Stimulated activated CD4-positive, alpha-beta T cell treated with anti-CD3 and anti-CD28 coated beads, Interleukin-2, amount 100 ng/mL, for 48 hours (primary cell): ENCODE measurements at places on chromosomes 1 and 21.
A peak's percentile ranks its signal among the peaks of the same experiment; 100 is the strongest.

DNA sequence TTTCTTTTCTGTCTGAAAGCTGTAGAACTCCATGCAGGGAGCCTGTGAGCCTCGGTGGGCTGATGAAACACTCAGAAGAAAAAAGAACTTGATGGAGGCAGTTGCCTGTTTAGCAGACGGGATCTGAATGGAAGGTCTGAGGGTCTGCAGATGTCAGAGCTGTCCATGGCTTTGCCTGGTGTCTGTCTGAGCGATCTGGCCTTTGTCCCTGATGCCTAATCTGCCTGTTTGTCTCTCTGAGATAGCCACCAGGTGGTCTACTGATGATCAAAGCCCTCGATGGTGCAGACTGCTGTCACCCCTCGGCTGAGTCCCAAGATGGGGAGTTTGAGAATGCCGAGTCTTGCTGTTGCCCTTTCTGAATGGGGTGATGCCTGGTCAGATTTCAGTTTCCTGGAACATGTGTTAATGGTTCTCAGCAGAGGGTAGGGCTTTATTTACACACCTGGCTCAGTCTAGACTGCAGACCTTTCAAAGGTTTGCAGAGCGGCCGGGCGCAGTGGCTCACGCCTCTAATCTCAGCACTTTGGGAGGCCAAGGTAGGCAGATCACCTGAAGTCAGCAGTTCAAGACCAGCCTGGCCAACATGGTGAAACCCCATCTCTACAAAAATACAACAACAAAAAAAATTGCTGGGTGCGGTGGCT, 90.4 kb downstream of the KIF26B start:
- DNase-seq: no peak

DNA sequence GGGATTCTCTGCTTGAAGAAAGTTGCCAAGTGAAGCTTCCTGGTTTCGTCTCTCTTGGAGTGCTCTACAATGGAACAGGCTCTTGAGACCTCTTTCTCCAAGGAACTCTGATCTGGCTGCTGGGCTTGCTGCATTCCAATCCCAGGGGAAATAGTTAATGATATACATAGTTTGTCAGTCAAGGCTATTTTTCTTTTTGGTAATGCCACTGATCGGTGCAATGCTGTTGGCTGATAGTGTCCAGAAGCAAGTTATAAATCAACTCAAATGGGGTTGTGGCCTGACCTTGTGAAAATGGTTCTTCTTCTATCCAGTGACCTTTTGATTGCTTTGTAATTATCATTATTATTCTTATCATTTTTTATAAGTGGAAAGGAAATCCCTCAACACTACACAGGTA, 48.4 kb upstream of the TNFSF18 start:
- DNase-seq: no peak

- DNase-seq: no peak
These were observed 4.6 kb downstream of the DR1 start for GRCh38 chr1:93350322-93350721.

DNA sequence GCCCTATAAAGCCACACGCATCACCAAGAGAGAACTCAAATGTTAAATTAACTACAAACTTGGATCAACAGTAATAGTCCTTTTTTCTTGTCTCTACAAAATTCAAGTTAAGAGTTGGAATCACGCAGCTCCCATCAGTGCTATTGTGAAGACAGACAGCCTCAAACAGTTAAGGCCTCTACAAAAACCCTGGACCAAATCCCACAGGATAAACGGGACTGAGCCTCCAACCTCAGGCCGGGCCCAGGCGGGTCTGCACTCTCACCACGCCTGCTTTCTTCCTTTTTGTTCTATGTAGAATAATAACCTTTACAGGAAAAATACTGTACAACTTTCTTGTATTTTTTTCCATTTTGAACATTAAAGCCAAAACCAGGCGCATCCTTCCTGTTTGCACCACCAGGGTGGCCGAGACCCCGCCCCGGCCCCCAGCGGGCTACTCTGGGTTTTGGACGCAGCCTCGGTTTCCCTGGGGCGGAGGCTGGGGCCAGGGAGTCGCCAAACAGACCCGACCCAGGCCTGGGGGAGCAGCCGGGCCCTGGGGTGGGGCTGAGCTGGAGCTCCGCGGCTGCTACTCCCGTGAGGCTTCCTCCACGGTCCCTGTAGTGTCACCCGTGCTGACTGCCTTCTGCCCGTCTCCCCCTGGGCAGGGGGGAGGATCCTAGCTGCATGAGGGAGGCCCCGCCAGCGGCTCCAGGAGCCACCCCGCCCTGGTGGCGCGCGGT, 158.4 kb downstream of the CASZ1 start:
- DNase-seq: no peak

- DNase-seq: no peak
These were observed 106.8 kb downstream of the LMO4 start for GRCh38 chr1:87435484-87435883.

DNA sequence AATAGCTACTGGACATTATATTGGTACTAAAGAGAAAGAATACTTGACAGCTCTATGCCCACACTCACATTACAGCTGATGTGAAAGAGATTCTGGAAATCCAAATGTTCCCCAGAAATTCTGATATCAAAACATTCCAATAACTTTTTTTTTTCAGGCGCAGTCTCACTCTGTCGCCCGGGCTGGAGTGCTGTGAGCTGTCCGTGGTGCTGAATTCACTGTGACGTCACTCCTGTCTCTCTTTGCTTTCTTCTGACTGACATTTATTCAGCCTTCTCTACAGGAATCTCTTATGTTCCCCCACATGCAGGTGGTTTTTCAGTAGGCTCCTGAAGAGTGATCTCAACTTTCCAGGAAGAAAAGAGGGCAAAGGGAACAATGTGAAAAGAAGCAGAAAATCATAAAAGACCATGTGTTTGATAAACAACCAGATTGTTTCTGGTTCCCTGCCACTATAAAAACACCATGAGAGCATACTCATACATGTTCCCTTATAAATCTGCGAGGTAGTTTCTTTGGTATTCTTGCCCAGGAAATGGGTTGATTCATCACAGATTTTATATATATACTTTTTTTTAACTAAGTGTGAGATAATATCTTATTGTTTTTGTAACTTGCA, 6.2 kb downstream of the S100A7A start:
- DNase-seq: peak; percentile 58

- no peak for DNase-seq
These were observed 312 bp downstream of the ARNT start for GRCh38 chr1:150876119-150876454.

- no peak for DNase-seq
These were observed 12.9 kb upstream of the DISC1 start for GRCh38 chr1:231613419-231614349.
